ENCODE measurements at places on chromosomes 2 and 18. TPM values are rescaled to one million over a fixed set of nuclear protein-coding genes. Genes with fewer than 3 reads are reported as not detected.

MC4R gene
- total RNA-seq: 1.2 TPM

UGT1A4 gene
- total RNA-seq: not detected

VAPA gene
- total RNA-seq: 99.6 TPM

DLGAP1 gene
- total RNA-seq: 77.2 TPM

NFU1 gene
- 32.9 TPM for total RNA-seq

SCYGR8 gene
- not detected for total RNA-seq

REEP1 gene
- total RNA-seq: 125 TPM

LOXHD1 gene
- 0.25 TPM for total RNA-seq

LAMA3 gene
- total RNA-seq: 2.5 TPM

PHLPP1 gene
- 17.0 TPM for total RNA-seq

RUFY4 gene
- total RNA-seq: not detected

ZNF519 gene
- 40.3 TPM for total RNA-seq

PSMA8 gene
- total RNA-seq: not detected

SERPINB5 gene
- 0.49 TPM for total RNA-seq

CCDC178 gene
- 1.2 TPM for total RNA-seq

RND3 gene
- total RNA-seq: 116 TPM

PAX8 gene
- total RNA-seq: not detected

CAVIN2 gene
- total RNA-seq: 6.9 TPM

CBLN2 gene
- 219 TPM for total RNA-seq

KCNJ13 gene
- 1.2 TPM for total RNA-seq

ABCG8 gene
- 0.74 TPM for total RNA-seq

SERPINB3 gene
- not detected for total RNA-seq

CD8B2 gene
- total RNA-seq: under 0.01 TPM

FAM168B gene
- total RNA-seq: 107 TPM

ZNF521 gene
- total RNA-seq: 12.5 TPM

DYNAP gene
- not detected for total RNA-seq

SERPINB13 gene
- under 0.01 TPM for total RNA-seq

ERBB4 gene
- 99.1 TPM for total RNA-seq

TMEM17 gene
- 4.4 TPM for total RNA-seq

CHN1 gene
- 41.1 TPM for total RNA-seq

EFEMP1 gene
- total RNA-seq: 3.9 TPM

RAPGEF4 gene
- total RNA-seq: 13.5 TPM

GREB1 gene
- total RNA-seq: 3.0 TPM

PRKAG3 gene
- not detected for total RNA-seq

NEURL3 gene
- not detected for total RNA-seq

RGPD4 gene
- total RNA-seq: 0.25 TPM

AKAIN1 gene
- 2.5 TPM for total RNA-seq

COX7A2L gene
- total RNA-seq: 103 TPM

GPR35 gene
- 0.98 TPM for total RNA-seq

NOL4 gene
- 110 TPM for total RNA-seq

STK16 gene
- 13.0 TPM for total RNA-seq

FZD7 gene
- 5.4 TPM for total RNA-seq

ST8SIA3 gene
- 22.6 TPM for total RNA-seq

GCG gene
- total RNA-seq: 0.49 TPM

INPP5D gene
- 2.7 TPM for total RNA-seq

NGEF gene
- 33.4 TPM for total RNA-seq

SLC66A3 gene
- 4.9 TPM for total RNA-seq

UBR3 gene
- total RNA-seq: 94.9 TPM

CCDC68 gene
- 1.2 TPM for total RNA-seq

G6PC2 gene
- not detected for total RNA-seq

GAREM1 gene
- 38.1 TPM for total RNA-seq

CRYBA2 gene
- total RNA-seq: not detected

Measured in temporal lobe (tissue), 4 donors.